ENCODE measurements at places on chromosomes 1 and 21.

- no peak for DNase-seq
Observed at GRCh38 chr1:29513357-29513756, 277.0 kb downstream of the PTPRU start.

- DNase-seq, result no peak
Observed at GRCh38 chr1:212607913-212608391, 609 bp upstream of the ATF3 start.

GRCh38 chr1:247528812-247529474 is 7.3 kb downstream of the OR2C3 start:
- DNase-seq, result no peak

- no peak for DNase-seq
Observed at GRCh38 chr1:52239708-52240001, 97.8 kb downstream of the ZFYVE9 start.

DNA sequence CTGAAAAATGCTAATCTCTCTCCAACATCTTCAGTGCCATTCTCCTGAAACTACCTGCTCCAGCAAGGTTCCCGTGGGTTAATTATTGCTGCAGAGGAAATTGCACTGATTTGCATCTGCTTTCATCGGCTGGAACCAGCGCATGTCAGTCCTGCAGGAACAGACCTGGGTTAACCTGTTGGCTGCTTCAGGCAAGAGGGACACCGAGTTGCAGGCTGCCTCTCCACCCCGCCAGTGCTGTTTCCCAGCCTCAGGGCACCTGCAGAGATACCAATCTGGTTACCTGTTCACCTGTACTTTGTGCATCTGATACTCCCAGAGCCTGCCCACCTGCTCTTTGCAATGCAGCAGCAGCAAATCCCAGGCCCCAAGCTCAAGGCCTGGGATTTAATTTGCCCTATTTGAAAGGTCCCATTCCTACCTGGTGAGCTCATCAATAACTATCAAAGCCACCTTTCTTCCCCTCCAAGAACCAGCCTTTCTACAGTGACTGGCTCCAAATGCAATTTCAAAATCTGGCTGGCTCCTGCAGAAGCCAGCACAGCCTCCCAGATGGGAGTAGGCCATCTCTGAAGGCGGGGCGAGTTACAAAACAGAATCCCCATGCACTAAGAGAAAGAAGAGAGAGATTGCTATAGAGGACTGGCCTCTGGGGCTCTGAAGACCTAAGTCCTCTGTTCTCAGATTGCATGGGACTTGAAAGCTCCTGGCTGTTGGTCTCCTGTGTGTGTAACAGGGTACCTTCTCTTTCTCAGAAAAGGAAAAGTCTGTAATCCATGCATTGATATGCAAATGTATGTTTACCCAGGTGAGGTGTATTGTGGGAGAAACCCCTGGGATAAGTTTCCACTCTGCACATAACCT is 67.8 kb downstream of the TOMM20 start:
- no peak for DNase-seq

DNA sequence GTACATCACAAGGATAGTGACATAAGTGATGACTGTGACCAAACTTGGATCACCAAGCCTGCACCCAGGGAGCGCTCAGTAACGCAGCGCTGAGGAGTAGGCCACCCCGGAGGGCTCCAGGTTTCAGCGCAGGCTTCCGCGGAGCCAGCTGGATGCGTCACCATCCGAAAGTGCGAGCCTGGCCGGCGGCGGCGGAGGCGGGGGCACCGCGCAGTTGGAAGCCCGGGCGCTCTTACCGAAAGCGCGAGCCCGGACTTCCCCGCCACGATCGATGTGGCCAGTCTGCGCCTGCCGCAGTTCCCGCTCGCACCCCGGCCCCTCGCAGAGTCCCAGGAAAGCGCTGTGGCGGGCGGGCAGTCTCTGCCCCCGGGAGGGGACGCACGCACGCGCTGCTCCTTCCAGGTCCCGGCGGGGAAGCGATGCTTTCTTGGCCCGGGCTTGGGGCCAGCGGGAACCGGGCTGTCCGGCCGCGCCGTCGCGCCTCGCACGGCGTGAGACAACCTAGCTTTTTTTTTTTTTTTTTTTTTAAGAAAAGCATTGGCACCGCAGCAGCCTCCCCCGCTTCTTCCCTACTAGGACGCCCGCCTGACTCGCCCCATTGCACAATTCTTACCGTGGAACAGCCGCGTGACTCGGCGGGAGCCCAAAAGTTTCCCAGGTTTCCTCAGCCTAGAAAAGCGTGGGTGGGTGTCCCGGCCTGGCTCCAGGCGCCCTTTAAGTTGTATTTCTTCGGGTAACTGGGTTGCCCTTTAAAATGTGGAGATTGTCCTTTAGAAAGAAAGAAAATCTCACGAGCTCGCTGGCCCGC is 36.4 kb upstream of the JAK1 start:
- peak; percentile 50 for DNase-seq

DNA sequence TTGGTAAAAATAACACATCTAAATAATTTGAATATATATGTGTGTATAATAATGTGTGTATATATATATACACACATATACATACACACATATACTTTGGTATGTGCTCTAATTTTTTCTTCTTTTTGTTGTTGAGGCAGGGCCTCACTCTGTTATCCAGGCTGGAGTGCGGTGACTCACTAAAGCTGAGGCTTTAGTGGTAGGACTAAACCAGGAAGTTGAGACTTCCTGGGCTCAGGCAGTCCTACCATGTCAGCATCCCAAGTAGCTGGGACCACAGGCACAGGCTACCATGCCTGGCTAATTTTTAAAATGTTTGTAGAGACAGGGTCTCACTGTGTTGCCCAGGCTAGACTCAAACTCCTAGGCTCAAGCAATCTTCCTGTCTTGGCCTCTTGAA is 46.7 kb upstream of the CXADR start:
- no peak for DNase-seq

DNA sequence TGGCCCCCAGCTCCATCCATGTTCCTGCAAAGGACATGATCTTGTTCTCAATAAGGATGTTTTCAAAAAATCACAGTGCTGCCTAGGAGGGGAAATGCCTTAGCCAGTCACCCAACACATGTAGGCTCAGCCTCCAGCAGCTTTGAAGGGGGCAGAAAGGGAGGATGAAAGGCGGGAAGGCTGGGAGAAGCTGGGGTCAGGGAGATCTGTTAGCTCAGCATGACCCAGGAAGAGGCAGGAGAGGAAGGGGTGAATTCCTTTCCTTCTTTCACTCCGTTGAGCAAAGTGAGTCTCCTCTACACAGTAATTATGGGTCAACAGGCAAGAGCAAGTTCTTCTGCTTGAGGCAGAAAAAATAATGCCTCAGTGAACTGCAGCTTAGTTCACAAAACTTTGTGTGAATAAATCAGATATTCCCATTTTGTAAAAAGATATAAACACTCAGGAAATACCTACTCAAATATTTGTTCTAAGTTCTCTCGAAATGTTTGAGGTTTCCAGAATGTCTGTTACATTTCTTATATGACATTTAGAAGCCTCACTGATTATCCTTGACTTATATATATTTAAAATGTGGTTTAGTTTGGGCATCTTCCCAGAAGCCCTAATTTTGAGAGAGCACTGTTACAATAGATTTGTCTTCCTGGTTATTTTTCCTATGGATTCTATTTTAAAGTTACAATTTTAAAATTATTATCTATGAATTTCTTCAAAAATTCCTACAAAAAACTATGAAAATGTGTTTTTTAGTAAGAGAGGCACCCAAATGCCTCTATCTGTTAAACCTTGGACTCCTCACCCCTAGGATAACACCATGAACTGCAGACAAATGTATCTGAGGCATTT is 116.8 kb downstream of the KCNJ6 start:
- DNase-seq, result no peak

GRCh38 chr1:119226913-119227312 is 86.5 kb upstream of the WARS2 start:
- DNase-seq, result no peak

DNA sequence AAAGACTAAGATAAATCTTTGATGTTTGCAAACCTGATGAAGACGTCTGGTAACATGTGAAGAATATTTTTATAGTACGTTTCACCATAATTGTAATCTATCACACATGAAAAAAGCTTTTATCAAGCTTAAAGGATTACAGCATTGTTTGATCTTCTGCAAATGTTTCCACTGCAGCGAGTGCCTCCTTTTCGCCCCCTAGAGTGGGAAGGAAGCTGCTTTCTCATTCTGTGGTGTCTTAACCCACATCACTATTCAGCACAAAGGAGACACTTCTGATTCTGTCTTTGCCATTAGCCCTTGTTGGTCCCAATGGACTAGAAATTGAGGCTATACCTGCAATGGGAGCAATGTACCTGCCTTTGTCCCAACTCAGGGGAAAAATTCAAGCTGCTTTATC is 46.0 kb upstream of the IL12RB2 start:
- DNase-seq, result no peak

GRCh38 chr1:57532299-57532698 is 108.4 kb upstream of the DAB1 start:
- DNase-seq, result no peak

Measured in stimulated activated CD4-positive, alpha-beta T cell treated with anti-CD3 and anti-CD28 coated beads, Interleukin-15, amount 100 ng/mL, for 1 hour (primary cell).